Kidney capillary endothelial cell (primary cell): ENCODE measurements at places on chromosomes 1 and 21.

GRCh38 chr21:45859041-45859761 lies 122.4 kb upstream of the COL6A1 start:
- DNase-seq = no peak

- DNase-seq = no peak
Measured at GRCh38 chr1:33460947-33461629, 11.4 kb upstream of the ZSCAN20 start.

- no peak for DNase-seq
Measured at GRCh38 chr1:110565565-110565964, 40.6 kb downstream of the KCNA2 start.

DNA sequence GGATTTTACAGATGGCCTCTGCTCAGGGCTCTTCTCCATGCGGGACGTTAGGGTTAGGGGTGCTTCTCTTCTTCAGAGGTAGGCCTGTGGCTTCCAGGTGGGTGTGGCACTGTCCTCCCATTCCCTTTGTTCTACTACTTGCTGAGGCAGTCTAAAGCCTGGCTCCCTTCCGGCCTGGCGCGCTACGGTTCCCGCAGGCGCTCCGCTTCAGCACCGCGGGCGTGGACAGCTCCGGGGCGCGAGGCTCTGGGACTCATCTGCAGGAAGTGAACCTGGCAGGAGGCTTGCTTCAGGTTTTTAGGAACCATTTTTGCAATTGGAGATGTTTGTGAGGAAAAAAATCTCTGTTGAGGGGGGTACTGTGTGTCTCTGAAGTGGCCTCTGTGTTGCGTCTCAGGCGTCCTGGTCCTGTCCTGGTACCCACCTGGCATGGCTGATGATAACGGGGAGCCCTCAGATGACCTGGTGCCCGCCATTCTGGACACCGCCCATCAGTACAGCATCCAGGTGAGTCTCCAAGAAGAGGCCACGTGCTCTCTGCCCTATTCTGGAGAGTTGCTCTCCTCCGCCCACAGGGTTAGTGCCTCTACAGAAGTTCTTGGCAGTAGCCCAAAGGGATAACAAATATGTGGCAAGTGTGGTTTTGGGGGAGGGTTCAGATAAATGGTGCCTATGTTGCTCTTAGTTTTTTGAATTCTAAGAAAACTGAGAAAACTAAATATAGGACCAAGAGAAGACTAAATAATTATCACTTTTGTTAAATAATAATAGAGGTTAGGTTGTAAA lies 1.9 kb downstream of the MANEAL start:
- peak; percentile 48 for DNase-seq

DNA sequence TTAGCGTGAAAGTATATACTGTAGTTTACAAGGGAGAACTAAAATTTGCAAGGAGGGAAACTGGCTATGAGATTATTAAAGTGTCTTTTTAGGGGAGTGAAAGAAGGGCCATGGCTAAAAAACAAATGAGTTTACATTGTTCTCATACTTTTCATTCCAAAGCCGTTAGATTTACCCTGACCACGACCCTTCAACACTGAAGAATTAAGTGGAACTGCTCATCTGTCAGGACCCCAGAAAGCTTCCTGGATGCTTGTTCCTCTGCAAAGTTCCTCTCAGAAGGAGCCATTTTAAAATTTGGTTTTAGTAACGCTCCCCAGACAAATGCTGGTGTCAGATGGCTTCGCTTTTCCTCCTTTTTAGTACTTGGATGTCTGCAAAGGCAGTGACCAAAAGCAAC lies 82.7 kb upstream of the ZBTB18 start:
- DNase-seq = no peak

GRCh38 chr1:83800066-83800465 lies 198.9 kb downstream of the TTLL7 start:
- DNase-seq = no peak

- DNase-seq = no peak
Measured at GRCh38 chr1:44505210-44505993, 100.3 kb downstream of the RNF220 start.

- DNase-seq = no peak
Measured at GRCh38 chr1:23367451-23367790, 2.2 kb downstream of the ZNF436 start.

DNA sequence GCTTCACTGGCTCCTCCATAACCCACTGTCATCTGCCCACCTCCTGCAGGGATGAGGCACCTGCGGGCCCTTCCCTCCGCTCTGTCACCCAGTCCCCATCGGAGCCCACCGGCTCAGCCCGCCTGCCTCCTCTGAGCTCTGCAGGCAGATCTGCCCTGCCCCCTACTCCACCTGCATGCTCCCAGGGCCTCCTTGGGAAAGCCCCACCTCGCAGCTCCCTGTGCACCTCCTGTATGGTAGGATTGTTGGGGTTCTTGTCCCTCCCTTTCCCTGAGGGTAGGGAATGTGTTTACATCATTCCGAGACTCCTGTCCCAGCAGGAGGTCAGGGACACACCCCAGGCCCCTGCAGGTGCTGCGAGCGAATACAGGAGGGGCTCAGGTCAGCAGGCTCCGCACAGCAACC lies 50.5 kb downstream of the SIK1 start:
- no peak for DNase-seq

DNA sequence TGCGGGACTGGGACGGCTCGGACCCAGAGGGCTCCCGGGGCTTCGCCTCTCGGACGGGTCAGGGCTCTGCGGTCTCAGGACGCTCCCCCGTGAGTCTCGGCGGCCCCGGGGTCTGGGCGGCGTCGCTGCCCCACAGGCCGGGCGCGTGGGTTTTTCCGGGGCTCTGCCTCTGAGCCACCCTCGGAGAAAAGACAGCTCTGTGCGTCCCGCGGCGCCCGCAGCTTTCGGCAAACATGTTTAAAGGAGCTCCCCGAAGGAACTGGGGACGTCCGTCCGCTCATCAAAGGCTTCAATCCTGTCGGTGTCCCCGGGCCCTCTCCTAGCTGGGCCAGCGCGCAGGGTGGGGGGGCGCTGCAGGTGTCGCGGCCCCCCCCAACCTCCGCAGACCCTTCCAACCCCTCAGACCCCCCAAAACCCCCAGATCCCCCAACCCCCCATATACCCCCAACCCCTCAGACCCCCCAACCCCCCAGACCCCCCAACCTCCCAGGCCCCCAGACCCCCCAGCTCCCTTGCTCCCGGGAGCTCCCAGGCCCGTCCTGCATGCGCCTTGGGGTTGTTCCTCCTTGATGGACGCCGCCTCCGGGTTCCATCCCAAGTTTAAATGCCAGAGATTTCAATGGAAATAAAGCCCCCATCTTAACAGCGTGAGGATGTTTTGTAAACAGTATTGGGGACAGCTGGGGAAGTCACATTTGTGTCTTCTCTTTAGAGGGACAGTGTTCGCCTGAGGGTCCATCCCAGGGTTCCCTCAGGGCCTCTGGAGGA lies 996 bp upstream of the C1orf159 start:
- DNase-seq = no peak
